IMR-90 (cell line): ENCODE measurements at places on chromosomes 2 and 18. TPM values are rescaled to one million over a fixed set of nuclear protein-coding genes. Genes with fewer than 3 reads are reported as not detected.

- no peak for DNase-seq
Observed at GRCh38 chr2:19868701-19869580, 32.8 kb downstream of the TTC32 start.

- no peak for DNase-seq
Observed at GRCh38 chr2:179528576-179529069, 264.0 kb upstream of the SESTD1 start.

The WDR43 gene
- polyA plus RNA-seq, result 37.7 and 40.3 TPM in 2 replicates

The PCARE gene
- polyA plus RNA-seq, result not detected in 2 replicates

DNA sequence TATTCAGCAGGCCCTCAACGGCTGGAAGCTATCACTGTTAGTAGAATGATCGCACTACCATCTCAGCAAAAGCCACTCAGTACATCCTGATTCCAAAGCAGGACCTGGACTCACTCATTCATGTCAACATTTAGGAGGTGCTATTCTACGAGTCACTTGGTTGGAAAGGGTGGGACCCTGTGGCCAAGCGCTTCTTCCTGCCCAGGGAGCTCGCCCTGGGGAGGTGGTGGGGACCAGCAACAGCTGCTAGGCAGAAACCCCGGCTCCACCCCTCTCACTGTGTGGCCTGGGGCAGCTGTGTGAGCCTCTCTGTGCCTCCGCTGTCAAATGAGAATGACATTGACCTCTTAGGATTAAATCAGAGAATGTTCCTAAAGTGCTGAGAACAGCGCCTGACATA is 231.4 kb downstream of the EIPR1 start:
- no peak for DNase-seq

GRCh38 chr2:210162466-210163124 is 8.6 kb downstream of the KANSL1L start:
- no peak for DNase-seq

DNA sequence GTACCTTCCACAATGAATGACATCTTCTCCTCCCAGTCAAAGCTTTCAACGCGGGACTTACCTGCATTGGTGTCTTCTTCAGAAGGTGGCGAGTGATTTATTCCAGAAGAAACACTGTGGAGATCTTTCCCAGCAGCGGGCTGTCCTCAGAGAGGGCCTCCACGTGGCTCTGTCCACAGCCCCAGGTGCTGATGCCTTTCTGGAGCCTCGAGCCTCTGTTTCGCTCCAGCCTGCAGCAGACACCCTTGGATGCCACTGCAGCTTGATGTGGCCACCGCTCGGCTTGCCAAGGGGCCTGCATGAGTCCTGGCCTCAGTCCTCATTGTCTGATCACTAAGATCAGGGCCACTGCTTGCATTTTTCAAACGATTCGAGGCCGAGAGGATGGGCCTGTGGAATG is 46.6 kb upstream of the GALR1 start:
- peak; percentile 22 for DNase-seq

DNA sequence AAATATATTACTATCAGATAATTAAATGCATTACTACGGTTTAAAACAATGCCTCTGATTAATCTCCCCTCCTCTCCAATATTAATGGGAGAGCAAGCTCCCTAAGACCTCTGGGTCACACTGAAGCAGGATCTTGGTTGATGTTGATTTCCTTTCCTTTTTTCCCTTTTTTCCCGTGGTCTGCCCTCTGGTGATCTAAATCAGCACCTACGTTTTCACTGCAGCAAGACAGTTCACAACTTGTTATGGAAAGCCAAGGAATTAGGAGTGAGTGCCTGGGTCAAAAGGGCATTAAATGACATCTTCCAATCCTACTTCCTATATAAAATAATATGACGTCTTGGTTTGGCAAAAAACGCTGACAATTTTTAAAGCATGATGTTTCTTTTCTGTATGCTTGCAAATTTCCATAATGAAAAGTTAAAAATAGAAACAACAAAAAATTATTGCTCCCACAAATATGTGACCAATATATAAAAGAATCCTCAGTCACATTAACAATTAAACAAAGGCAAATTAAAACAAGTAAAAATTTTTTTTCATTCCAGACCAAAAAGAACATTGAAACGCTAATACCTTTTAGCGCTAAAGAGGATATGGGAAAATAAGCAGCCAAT is 7.9 kb upstream of the CFAP36 start:
- peak; percentile 50 for DNase-seq

GRCh38 chr2:19369341-19369955 is 11.0 kb upstream of the OSR1 start:
- peak; percentile 50 for DNase-seq

DNA sequence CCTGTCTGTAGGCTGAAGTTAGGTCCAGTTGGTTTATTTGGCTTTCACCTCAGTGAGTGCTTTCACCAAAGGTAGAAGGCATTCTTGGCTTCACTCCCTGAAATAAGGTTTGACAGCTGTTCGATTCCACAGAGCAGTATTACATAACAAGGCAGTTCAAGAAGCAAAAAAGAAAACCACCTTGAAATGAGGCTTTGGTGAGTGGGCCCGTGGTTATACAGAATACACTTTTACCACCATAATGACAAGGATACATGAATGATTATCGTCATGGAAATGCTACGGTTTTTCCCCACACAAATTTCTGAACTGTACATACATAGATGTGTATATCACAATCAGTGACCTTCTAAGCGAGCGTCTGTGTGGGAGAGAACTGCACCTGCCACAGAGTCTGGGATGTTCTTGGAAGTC is 80.0 kb upstream of the CHRNA1 start:
- DNase-seq, result no peak

DNA sequence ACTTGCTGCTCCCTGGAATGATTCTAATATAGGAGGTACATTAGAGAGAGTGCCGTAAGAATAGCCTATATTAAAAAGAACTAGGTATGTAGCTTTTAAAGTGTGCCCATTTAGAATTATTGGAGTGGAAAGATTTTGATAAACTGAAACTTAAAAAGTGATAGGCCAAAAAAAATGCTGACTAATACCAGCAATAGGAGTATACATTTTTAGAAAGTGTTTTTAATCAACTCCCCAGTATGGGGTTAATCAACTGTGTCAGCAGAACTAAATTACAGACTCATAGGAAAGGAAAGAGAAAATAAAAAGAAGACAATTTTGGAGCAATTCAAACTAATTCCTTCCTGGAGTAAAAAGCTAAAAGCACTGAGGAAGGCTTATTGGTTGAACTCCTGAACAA is 13.3 kb upstream of the MEIS1 start:
- no peak for DNase-seq

The CNTNAP5 gene
- not detected in 2 replicates for polyA plus RNA-seq

GRCh38 chr18:75045272-75045671 is 163.7 kb downstream of the PTGR3 start:
- DNase-seq, result no peak

GRCh38 chr18:3129053-3129864 is 90.5 kb downstream of the MYOM1 start:
- peak; percentile 78 for DNase-seq

The TSPYL6 gene
- polyA plus RNA-seq, result not detected in 2 replicates

The ACAA2 gene
- 19.0 and 24.4 TPM in 2 replicates for polyA plus RNA-seq

The COLEC12 gene
- 0.83 and 1.0 TPM in 2 replicates for polyA plus RNA-seq

- peak; percentile 34 for DNase-seq
Observed at GRCh38 chr2:206799083-206799482, 33.7 kb downstream of the FASTKD2 start.

The CSRNP3 gene
- polyA plus RNA-seq, result 0.21 and 0.32 TPM in 2 replicates

DNA sequence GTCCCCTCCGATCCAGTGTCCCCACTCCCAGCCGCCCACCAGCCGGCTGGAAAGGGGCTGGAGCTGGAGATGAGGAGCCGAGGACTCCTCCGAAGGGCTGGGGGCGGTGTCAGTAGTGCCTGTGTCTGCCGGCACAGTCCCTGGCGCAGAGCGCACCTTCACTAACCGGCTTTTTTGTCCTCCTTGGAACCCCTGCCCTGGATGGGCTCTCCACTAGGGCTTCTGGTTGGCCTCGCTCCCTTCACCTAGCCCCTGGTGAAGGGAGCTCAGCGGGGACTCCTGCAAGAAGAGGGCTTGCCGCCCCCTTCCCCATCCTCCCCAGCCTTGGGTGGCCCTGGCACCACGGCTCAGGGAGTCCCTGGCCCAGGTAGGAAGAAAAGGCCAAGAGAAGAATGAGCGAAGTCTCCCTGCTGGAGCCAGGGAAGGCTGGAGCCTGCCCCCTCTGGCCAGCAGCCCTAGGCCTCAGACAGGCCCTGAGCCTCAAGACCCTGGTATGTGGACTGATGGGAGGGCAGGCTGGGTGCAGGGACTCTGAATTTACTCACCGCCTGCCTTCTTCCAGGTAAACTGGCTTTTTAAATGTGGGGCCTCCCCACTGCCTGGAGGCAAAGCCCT is 570 bp upstream of the ECEL1 start:
- no peak for DNase-seq

- DNase-seq, result no peak
Observed at GRCh38 chr2:60309336-60309735, 244.1 kb downstream of the BCL11A start.

- no peak for DNase-seq
Observed at GRCh38 chr2:20551945-20552328, 99.0 kb downstream of the HS1BP3 start.

The NT5C1B gene
- polyA plus RNA-seq, result not detected in 2 replicates

DNA sequence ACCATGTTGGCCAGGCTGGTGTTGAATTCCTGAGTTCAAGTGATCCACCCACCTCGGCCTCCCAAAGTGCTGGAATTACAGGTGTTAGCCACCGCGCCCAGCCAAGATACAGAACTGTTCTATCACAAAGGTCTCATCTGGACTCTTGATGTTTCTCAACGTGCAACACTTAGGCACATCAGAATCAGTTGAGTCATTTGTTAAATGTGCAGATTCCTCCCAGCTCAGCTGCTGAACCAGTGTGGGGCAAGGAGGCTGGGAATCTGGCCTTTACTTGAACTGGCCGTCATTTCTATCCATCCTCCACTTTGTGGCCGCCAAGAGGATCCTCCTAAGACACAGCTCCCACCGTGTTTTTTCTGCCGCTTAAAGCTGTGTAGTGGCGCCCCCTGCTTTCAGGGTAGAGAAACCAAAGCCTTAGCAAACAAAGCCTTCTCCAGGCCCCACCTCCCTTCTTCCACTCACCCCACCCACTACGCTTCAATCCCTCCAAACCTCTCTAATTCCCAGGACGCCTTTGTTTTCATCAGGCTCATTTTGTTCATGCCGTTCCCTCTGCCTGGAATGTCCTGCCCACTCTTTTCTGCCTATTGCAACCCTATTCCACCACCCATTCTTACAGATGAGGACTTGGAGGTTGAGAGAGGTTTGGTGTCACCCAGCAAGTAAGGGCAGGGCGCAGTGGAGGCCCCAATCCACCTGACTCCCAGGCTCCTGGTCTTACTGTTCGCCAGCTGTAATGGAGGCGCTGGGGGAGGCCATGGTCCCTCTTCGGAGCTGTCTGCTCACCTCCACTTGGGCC is 776 bp upstream of the SPEG start:
- peak; percentile 71 for DNase-seq

GRCh38 chr2:227785293-227785692 is 28.3 kb upstream of the CCL20 start:
- DNase-seq, result no peak
